Left lung (tissue), 14 donors: ENCODE measurements at places on chromosomes 5 and 9. TPM values are rescaled to one million over a fixed set of nuclear protein-coding genes. Genes with fewer than 3 reads are reported as not detected.
A peak's percentile ranks its signal among the peaks of the same experiment; 100 is the strongest.

- no peaks in the 10 kb centered on the region for H3K36me3 ChIP-seq
- H3K27ac ChIP-seq, result no peak overlapping the region
- peaks cover 9% of the 10 kb centered on the region for H3K4me1 ChIP-seq
- DNase-seq, result no peak
- H3K27me3 ChIP-seq, result no peaks in the 10 kb centered on the region
These were observed 249.7 kb downstream of the ARHGAP26 start for GRCh38 chr5:143019614-143020515.

DNA sequence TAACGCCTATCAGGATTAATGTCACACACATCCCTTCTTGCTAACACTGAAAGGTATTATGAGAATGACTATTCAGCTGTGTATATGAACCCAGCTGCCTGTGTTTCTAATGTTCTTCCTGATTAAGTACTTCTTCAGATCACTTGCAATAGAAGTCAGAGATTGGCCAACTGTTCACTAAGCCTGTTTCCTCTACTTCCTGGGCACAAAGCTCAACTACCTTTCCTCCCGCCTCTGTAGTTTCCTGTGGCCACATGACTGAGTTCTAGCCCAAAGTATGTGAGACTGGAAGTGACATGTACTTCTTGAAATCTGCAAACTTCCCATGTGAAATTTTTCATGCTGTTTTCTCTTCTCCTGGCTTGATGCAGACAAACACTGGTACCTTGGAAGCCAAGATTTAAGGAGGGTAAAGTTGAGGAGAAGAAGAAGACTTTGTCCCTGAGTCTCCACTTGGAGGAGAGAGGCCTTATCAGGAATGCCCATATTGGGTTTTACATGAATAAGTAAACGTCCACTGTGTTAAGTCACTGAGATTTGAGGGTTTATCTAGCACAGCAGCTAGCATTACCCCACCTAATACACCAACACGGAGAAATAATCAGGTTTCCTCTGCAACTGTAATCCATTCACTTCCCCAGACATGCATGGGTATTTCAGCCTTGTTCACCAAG, 58.6 kb downstream of the SLIT3 start:
- H3K27ac ChIP-seq, result no peak overlapping the region
- DNase-seq, result no peak
- no peaks in the 10 kb centered on the region for H3K27me3 ChIP-seq

DNA sequence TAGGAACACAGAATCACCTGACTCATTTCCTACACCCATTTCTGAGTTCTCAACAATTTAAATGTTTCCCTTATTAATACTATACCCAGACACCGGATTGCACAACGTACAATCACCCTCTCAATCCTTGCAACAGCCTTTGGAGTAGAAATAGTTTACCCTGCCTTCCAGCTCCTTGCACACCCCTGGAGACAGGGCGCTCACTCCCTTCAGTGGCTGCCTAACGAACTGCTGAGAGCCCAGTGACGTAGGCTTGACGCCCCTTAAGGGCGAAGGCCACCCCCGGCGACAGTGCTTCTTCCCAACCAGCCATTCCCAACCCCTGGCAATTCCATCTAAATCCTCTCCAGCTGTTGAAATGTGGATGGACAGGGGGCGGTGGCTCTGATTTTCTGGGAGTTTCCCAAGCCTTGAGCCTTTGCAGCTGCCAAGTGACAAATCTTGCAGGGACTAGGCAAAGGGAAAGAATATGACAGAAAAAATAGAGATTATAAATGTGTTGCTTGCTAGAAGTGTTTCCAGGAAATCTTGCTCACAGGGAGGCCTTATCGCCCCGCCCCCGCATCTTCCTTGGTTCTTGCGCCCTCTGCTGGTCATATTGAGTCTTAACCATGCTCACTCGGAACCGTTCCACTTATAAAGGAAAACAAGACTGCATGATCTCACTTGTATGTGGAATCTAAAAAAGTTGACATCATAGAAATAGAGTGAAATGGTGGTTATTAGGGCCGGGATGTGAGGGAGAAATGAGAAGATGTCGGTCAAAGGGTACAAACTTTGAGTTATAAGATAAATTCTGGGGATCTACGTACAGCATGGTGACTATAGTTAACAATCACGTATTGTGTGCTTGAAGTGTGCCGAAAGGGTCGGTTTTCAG, 7.6 kb upstream of the BARX1 start:
- peak; percentile 92 for DNase-seq
- H3K27me3 ChIP-seq, result peaks cover 36% of the 10 kb centered on the region
- H3K36me3 ChIP-seq, result no peaks in the 10 kb centered on the region
- H3K4me1 ChIP-seq, result peaks cover 39% of the 10 kb centered on the region
- H3K27ac ChIP-seq, result no peak overlapping the region

DNA sequence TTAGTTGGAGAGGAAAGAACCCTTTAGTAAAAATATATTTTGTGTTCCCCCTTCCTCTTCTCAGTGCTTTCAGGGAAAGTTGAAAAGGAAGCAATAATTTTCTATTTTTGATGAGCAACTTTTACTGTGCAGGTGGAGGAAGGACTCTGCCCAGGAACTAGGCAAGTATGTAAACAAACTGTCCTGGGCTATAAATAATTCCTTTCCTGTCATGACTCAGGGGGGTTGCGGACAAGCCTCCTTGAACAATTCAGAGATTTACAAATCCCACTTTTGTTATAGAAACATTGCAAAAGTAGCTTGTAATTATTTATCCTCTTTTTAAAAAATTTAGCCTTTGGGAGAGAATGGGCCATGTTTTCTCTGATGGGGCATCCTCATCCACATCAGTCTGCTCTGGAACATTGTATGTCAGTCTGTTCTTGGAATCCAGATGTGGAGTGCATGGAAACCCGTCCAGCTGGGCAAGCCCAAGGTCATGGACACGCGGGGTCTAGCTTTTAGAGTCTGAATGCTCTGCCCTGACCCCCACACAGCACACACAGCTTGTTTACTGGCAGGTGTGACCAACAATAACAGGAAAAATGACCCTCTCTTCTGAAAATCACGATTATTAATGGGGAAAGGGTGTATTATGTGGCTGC, 127.6 kb downstream of the GADD45G start:
- H3K27me3 ChIP-seq, result no peaks in the 10 kb centered on the region
- H3K4me1 ChIP-seq, result peaks cover 9% of the 10 kb centered on the region
- DNase-seq, result no peak
- H3K4me3 ChIP-seq, result no peak overlapping the region

DNA sequence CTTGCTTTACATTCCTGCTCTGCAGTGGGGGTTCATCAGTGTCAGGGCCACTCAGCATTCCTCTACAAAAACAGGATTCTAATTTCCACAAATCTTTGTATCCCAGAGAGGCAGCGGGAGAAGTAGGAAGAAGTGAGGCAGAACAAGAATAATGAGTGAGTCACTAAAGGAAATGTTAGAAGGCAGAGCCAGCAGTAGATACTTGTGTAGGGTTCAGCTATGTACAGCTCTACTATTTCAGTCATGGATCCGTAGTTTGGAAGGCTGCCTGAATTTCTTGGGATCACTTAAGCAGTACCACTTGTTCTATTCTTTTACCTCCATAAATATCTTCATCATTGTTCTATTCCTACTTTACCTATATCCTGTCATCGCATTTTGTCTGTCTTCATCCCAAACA, 246.3 kb upstream of the TLE4 start:
- H3K27ac ChIP-seq, result no peak overlapping the region
- no peaks in the 10 kb centered on the region for H3K4me1 ChIP-seq
- no peak overlapping the region for H3K4me3 ChIP-seq
- no peak for DNase-seq
- no peaks in the 10 kb centered on the region for H3K36me3 ChIP-seq

DNA sequence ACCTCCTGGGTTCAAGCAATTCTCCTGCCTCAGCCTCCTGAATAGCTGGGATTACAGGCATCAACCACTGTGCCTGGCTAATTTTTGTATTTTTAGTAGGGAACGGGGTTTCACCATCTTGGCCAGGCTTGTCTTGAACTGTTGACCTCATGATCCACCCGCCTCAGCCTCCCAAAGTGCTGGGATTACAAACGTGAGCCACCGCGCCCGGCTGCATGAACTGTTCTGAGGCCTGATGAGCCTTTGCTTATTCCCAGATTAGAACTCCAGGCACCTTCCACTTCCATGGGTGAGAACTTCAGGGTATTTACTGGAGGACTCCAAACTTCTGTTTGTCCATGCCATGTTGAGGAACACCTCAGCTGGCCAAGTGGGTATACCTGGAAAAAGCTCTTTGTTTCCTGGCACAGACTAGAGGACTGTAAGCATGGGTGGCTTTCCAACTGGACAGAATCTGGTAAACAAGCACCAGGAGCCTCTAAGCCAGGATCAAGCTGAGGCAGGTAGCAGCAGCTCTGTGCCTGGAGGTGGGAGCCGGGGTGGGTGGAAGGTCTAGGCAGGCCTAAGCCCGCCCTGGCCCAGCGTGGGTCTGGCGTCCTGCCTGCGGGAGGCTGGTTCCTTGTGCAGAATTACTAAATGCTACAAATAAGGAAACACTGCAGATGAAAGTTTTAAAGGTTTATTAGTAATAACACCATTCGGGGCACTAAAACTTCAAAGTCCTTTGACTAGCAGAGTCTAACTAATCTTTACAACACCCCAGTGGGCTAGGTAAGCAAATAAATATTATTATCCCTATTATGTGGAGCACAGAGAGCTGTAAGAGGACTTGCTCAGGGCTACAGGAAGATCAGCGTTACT, 78.4 kb downstream of the SEMA5A start:
- H3K36me3 ChIP-seq, result no peaks in the 10 kb centered on the region
- no peak overlapping the region for H3K27ac ChIP-seq
- DNase-seq, result no peak
- H3K27me3 ChIP-seq, result no peaks in the 10 kb centered on the region
- no peaks in the 10 kb centered on the region for H3K4me1 ChIP-seq
- H3K4me3 ChIP-seq, result no peak overlapping the region

The DAB2 gene
- 159 TPM for total RNA-seq

The AHRR gene
- 5.5 TPM for total RNA-seq

The DRD1 gene
- total RNA-seq, result 0.17 TPM

The EGR1 gene
- 92.6 TPM for total RNA-seq

The PCDHGB1 gene
- 2.1 TPM for total RNA-seq

The GMCL2 gene
- total RNA-seq, result not detected

The TBC1D2 gene
- 107 TPM for total RNA-seq
